ENCODE measurements at places on chromosomes 4 and X.
A peak's percentile ranks its signal among the peaks of the same experiment; 100 is the strongest.

DNA sequence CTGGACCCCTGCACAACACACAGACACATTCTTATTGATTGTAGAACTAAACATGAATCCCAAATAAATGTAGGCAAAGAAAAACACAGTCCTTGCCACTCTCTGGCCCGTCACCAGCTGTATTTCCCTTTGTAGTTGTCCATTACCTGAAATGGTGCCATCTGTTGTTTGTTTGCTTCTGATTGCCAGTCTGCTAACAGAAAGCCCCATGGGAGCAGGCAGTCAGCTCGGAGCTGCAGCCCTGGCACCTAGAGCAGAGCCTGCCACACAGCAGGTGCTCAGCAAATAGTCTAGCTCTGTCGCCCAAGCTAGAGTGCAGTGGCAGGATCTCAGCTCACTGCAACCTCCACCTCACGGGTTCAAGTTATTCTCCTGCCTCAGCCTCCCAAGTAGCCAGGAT lies 28.9 kb downstream of the CPLX1 start:
- no peak for DNase-seq

DNA sequence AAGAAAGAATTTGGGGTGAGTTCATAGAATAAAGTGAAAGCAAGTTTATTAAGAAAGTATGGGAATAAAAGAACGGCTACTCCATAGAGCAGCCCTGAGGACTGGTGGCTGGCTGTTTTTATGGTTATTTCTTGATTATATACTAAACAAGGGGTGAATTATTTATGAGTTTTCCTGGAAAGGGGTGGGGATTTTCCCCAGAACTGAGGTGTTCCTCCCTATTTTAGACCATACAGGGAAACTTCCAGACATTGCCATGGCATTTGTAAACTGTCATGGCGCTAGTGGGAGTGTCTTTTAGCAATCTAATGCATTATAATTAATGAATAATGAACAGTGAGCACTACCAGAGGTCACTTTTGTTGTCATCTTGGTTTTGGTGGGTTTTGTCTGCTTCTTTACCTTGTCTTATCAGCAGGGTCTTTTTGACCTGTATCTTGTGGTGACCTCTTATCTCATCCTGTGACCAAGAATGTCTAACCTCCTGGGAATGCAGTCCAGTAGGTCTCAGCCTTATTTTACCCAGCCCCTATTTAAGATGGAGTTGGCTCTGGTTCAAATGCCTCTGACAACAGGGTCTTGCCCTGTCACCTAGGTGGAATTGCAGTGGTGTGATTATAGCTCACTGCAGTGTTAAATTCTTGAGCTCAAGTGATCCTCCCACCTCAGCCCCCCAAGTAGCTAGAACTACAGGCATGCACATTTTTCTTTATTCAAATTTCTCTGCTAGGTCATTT lies 27.1 kb downstream of the RAPGEF2 start:
- no peak for DNase-seq

DNA sequence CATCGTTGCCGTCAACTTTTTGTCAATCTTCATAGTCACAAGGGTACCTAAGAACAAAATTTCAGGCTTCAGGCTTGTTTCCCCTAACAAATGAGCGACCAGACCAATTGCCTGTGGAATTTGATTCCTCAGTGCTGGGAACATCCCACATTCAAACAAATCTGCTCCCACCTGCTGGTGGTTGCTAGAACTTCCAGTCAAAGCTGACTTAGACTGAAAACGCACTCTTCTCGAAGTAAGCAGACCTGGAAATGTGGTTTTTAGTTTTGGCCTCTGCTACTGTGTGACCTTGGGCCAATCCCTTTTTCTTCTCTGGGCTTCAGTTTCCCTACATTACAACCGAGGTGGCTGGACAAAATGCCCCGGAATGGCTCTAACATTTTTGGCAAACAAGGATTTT lies 1.8 kb upstream of the GABRQ start:
- DNase-seq, result peak; percentile 6

DNA sequence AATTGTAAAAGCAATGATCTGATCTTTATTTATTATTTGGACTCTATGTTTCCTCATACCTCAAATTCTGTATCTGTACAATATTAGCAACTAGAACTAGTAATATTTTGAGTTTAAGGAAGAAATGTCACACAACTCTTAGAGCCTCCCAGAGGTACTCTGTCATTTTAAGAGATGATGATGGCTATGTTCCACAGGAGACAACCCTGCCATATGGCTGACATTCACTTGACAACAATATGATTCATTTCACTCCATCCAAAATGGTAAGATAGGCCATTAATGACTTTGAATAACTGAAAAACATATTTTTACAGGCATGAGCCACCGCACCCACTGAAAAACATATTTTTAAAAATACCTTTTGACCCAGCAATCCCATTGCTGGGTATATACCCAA lies 190.3 kb downstream of the MAML3 start:
- DNase-seq, result no peak

- no peak for DNase-seq
These were observed 79.6 kb upstream of the C1QTNF7 start for GRCh38 chr4:15348236-15348635.

- no peak for DNase-seq
These were observed 55.6 kb downstream of the CYLC1 start for GRCh38 chrX:83916525-83916924.

All from NCI-H187 (cell line).